ENCODE measurements at places on chromosomes 1 and 21.
A peak's percentile ranks its signal among the peaks of the same experiment; 100 is the strongest.

GRCh38 chr1:203311368-203312301 lies 6.3 kb downstream of the BTG2 start:
- DNase-seq: peak; percentile 75

DNA sequence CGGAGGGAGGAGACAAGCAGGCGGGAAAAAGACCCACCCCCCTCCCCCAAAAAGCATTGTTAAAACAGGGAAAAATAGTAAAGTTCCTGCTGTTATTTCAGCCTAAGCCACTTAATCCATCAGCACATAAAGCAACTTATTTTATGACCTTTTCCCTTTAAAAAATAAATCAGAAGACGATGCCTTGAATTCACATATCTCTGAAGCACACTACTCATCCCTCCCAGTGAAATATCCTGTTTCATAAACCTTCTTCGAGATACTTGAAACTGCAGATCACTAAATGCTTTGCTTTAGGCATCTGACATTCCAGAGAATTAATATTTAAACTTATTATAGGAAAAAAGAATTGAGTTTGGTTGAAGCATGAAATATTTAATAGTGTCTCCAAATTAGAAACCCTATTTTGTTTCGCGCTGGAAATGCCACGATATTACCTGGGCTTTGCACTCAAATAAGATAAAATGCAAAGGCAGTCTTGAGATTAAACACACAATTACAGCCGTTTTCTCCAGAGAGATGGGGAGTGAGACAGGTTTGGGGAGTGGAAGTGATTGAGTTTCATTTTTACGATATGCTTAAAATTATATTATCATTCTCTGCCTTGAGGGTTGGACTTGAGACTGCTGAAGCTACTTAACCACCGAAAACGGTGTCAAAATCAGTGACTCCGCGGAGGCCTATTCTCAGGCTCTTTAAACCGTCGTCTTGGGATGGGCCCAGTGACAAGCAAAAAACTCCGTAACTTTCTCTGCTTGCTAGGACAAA lies 9.3 kb downstream of the GLIS1 start:
- DNase-seq: no peak

- no peak for DNase-seq
Measured at GRCh38 chr1:210951279-210951678, 182.7 kb downstream of the KCNH1 start.

DNA sequence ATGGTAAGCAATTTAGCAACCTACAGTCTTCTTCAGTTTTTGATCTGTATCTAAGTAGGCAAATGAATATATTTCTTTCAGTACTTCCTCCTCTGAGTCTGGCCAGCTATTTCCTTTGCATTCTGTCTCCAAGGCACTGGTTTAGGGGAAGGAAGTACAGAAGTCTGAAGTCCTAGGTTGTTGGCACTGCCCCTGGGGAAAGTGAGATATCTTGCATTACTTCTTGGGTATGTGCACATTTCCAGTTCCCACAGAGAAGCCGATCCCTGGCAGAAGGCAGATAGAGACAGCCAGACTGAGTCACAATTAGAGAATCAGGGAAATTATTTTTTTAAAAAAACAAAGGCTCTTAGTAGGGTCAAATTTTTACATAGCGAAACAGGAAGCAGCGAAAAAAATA lies 98.8 kb downstream of the RASAL2 start:
- DNase-seq: no peak

GRCh38 chr1:176574756-176575155 lies 111.8 kb downstream of the PAPPA2 start:
- DNase-seq: no peak

DNA sequence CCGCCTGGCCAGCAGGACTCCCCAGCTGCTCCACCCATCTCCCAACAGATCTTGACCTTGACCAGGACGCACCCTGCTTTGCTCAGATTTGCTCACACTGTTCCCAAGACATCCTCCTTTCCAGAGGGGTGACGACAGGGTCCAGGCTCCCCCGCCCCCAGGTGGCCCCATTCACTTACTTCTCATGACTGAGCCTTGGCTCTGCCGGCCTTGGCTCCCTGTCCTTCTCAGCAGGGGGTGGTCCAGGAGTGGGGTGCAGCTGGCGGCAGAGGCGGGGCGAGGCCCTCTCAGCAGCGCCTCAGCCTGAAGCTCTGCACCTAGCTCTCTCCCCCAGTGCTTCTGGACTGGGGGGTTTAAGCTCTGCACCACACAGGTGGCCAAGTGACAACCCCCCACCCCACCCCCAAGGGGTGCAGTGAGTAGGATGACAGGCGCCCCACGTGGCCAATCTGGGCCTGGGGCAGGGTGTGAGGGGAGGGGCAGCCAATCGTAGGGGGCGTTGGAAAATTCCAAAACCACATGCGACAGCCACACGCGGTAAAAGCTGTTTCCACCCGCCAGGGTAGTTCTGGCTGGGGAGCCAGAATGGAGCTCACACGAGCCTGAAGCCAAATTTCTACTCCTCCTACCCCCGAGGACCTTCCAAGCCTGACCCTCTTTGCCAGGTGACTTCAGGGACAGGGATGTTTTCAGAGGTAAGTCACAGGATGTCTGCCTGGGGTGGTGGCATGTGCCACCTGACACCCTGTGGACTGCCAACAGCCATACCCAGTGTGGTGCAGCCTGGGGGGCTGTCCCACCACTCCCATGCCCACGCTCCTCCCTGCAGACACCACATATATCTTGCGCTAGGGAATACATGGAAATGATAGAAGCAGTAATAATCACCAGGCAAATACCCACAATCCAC lies 5.6 kb downstream of the RORC start:
- no peak for DNase-seq

- DNase-seq: no peak
Measured at GRCh38 chr1:62336995-62337705, 17.9 kb upstream of the KANK4 start.

GRCh38 chr1:2458687-2459086 lies 17.4 kb upstream of the PLCH2 start:
- no peak for DNase-seq

DNA sequence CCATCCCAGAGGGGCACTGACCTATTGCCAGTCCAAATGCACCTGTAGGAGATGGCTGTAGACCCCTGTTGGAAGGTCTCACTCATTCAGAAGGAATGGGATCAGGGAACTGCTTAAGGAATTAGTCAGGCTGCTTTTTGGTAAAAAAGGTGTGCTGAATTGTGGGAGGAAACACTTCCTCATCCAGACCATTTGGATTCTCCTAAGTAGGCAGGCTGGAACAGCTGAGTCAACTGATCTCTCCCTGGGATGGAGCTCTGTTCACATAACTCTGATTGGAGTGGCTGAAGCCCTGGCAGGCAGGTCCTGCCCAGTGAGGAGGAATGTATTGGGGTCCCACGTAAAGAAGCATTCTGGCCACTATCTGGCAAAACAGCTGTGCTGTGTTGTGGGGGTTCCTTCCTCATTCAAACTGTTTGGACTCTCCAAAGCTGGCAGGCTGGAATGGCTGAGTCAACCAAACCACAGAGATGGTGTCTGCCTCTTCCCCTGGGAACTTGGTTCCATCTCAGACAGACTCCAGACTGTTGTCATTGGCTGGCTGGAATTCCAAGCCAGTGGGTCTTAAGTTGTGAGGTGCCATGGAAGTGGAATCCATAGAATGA lies 70.7 kb upstream of the PDC start:
- peak; percentile 53 for DNase-seq

DNA sequence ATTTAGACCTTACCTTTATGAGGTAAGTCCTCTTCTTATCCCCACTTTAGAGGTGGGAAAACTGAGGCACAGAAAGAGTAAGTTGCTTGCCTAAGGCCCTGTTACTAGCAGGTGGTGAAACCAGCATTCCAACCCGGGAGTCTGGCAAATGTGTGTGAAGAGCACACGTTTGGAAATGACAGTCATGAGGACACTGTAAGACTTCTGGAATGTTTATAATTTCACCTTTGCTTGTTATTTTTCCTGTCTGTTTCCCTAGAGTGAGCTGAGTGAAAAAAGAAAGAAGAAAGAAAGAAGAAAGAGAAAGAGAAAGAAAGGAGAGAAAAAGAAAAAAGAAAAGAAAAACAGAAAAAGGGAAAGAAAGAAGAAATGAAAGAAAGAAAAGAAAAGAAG lies 21.2 kb upstream of the LGALS8 start:
- DNase-seq: no peak

- DNase-seq: no peak
Measured at GRCh38 chr1:56435434-56436262, 143.7 kb downstream of the PLPP3 start.

DNA sequence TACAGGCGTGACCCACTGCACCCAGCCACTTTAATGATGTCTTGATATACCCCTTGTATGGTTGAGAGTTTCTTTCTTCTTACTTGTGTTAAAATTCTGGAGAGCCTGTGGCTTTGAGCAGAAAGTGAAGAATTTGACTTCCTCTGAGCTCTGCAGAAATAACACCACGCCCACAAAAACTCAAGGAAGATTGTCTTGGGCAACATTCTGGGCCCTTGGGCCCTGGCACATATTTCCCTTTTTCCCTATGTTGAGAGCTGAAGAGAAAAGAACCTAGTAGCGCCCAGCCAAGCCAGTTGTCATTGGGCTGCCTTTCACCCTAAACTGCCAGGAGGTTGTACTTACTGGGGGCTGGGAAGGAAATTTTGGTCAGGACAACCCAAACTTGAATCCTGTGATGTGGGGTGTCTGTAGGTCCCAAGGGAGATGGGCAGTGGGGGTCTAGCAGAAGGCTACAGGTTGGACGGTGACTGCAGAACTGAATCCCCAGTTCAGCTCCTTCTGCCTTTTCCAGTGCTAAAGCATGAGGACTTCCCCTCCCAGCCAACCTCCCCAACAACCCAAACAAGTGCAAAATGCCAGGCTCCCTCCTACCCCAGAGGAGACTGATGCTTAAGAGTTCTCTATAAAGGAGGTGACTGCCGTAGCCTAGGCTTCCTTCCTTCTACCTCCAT lies 11.7 kb upstream of the SNAPIN start:
- no peak for DNase-seq

- DNase-seq: no peak
Measured at GRCh38 chr1:111669268-111669667, 49.7 kb downstream of the RAP1A start.

DNA sequence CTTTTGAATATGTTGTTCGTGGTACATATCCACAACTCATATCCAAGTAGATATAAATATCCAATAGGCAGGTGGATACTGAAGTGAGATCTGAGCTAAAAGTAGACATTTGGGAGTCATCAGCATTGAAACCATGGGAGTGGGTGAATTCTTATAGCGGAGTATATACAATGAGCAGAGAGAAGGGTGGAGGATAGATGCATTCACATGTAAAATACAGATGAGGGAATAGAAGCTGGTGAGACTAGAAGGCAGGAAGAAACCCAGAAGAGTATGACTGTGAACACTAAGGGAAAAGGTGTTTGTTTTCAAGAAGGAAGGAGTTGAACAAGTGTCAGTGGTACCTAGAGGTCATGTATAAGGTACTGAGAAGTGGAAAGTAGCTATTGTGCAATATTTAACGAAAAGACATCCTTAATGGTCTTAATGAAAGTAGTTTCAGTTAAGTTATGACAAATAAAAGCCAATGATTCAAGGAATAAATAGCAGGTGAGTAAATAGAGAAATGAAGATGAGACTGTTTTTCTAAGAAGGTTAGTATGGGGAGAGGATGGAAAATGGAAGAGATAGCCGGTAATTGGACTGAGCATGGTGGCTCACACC lies 181.6 kb upstream of the CACYBP start:
- DNase-seq: no peak
